ENCODE measurements at places on chromosomes 12 and 14.
A peak's percentile ranks its signal among the peaks of the same experiment; 100 is the strongest.

DNA sequence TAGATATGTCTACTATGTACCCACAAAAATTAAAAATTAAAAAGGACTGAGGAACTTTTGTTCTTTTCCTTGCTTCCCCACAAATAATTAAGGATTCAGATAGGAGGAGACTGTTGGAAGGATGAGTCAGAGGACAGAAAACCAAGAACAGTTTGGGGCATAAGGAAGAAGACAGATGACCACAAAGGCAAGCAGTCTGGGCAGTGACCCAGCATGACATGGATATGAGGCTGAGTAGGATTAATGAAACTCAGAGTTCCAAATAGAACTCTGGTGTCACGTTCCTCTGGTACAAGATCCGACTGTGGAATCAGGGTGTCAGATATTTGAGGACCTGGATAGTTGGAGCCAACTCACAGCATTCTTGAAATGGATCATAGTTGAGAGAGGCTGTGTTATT lies 89.3 kb upstream of the SLC38A4 start:
- DNase-seq: peak; percentile 77

DNA sequence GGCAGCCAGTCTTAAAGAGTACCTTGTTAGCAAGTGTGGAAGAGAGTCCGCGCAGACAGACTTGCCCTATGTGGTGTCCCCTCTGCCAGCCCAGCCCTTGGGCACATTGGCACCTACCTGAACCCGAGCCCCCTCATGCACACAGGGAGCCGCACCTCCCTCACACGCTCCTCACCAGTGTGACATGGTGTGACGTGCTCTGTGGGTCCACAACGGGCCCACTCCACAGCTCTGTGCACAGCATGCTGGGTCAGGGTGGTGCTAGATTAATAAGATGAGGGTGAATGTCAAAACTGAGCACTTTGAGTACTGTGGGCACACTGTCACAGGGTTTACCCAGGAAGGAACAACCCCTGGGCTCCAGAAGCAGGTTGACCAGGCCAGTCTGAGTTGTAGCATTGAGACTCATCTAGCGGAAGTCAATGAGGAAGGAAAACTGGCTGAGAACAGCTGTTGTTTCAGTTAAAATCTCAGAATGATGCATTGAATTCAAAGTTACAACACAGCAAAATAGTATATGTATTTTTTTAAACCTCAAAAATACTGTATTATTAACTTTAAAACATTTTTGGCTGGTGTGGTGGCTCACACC lies 53.4 kb upstream of the AMN start:
- no peak for DNase-seq

DNA sequence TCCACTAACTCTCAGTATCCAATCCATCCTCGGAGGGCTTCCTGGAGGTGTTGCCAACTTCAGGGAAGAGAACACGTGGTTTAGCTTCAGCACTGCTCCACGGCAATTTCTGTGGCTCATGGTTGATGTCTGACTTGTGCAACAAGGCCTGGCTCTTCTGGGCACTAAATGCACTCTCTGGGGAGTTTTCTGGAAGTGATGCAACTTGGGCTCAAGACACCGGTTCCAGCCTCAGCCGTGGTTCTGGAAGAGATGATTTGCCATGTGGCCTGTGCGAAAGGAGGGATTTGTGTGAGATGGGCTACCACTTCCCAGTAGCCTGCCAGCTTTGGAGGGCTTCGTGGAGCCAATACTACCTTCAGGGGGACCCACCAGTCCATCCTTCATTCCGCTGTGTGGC lies 118.6 kb upstream of the RTL1 start:
- no peak for DNase-seq

DNA sequence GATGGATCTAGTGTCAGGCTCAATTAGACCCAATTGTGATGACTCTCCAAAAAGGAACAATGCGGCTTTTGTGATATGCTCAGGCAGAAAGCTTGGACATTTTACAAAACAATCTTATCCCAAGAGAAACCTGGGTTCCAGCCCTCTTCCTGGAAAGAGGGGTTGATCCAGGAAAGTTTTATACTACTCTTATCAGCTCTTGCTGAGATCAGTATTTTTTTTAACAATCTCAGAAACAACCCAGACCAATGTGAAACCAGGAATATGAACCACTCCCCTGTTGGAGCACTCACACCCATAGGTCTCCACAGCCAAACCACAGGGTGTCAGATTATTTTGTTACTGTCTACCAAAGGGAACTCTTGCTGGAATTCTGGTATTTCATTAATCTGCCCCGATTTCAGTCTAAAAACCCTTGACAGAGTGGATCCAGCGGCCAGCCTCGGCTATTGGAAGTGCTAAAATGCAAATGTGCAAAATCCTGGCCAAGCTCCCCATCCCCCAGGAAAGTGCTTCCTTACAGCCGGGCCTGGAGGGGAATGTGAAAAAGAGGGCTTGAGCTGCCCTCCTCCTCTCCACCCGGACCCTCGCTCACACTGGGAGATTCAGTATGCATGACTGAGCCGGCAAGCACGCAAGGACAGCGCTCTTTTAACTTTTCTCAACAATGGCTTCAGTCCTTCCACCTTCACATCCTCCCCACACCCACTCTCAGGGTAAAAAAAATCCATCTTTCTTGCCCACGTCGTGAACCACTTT lies 4.0 kb downstream of the FBXL14 start:
- no peak for DNase-seq

Data from AG04449 (cell line).